Peyer's patch (tissue), 4 donors: ENCODE measurements at places on chromosomes 1 and 21. TPM values are rescaled to one million over a fixed set of nuclear protein-coding genes. Genes with fewer than 3 reads are reported as not detected.

TNNI3K gene
- total RNA-seq: not detected

RBP7 gene
- total RNA-seq: not detected

CFHR5 gene
- not detected for total RNA-seq

DNA sequence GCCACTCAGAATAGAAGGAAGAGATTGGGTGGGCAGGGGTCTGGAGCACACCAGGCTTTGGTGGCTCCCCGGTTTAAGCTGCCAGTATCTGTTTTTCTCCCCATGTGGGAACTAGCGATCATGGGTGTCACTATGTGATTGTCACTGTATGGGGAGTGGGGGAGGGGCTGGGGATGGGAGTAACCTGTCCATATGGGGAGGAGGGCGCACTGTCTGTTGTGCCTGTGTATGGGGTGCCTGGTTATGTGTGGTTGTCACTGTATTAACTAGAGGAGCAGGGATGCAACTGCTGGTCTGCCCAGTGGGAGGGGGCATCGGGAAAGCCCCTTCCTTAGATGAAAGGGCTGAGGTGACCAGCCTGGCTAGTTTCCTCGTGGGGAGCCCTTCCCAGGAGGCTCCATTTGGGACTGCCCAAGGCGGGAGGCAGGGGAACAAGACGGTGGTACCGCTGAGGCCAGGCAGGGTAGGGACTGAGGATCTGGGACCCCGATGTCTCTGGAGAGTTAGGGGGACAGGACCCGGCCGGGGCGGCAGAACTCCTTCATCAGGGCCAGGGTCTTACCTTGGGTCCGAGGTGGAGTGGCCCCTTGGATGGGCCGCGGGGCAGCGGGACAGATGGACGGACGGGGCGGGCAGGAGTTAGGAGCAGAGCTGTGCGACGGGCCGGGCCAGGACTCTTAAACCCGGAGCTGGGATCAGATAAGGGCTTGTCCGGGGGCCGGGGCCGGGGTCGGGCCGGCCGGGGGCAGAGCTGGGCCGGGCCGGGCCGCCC, at the start of gene KCNJ10:
Gene KCNJ10, minus strand, starts transcription at position 701 of the 772 bp plus-strand sequence. CDS start 27,628 bp downstream, outside the sequence.
- H3K27ac ChIP-seq: no peak within 1 kb of the TSS
- no peaks in the 10 kb centered on the region for H3K36me3 ChIP-seq
- peak within 1 kb of the TSS; percentile 55 for H3K4me3 ChIP-seq
- no peaks in the 10 kb centered on the region for H3K27me3 ChIP-seq
- no peak for DNase-seq

DNA sequence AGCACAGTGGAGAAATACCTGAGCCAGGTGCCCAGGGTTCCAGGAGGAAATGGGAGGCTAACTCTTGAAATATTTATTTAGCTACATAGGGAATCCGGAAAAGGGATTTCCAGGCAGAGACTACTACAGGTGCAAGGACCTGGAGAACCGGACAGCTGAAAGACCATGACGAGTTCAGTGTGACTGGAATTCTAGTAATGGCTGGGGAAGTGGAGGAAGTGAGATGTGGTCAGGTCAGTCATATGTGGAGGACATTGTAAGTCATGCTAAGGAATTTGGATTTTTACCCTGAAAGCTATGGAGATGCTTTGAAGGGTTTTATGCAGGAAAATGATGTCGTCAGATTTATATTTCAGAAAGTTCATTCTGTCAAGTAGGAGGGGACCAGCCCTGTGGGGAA, 1.8 kb downstream of the CAP1 start:
- no peaks in the 10 kb centered on the region for H3K36me3 ChIP-seq
- H3K27me3 ChIP-seq: no peaks in the 10 kb centered on the region
- peaks cover 37% of the 10 kb centered on the region for H3K4me1 ChIP-seq
- peak overlapping the region; percentile 94 for H3K4me3 ChIP-seq
- H3K27ac ChIP-seq: peak overlapping the region; percentile 15

GRCh38 chr1:31101147-31101502, 35.6 kb upstream of the PUM1 start:
- no peaks in the 10 kb centered on the region for H3K36me3 ChIP-seq
- H3K4me3 ChIP-seq: no peak overlapping the region
- DNase-seq: no peak
- no peaks in the 10 kb centered on the region for H3K4me1 ChIP-seq
- H3K27me3 ChIP-seq: no peaks in the 10 kb centered on the region

DIRAS3 gene
- 1.1 TPM for total RNA-seq

DNA sequence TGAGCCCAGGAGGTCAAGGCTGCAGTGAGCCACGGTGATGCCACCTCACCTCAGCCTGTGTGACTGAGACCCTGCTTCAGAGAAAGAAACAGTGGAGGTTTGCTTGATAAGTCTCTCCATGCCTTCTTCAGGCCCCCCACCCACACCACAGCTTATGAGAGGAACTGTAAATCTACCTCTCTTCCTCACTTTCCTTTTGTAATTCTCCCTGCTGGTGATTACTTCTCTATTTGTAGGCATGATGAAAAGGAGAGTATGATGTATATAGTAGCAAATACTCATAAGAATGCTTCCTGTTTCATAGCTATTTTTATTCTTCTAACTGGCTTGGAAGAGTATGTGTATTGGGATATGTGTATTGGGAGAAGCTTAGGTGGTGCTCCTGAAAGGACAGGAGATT, 186.3 kb downstream of the VPS13D start:
- no peak overlapping the region for H3K4me3 ChIP-seq
- H3K27me3 ChIP-seq: no peaks in the 10 kb centered on the region
- no peaks in the 10 kb centered on the region for H3K36me3 ChIP-seq
- no peak for DNase-seq

DNA sequence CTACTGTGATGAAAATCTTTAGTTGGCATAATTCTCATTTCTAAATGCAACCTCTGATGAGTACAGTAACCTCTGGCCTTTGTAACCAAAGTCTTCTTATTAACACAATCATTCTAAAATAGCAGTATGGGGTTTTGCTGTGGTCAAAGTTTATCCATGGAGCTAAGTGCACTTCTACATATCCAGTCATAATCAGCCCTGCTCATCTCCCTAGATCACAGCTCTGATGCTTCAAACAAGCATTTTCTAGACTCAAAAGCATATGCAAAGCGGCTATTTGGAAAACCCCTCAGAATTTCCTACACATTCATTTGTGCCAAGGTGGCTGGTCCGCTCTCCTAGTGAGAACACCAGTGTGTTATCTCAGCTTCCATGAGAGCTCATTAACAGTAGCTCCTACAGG, 418.6 kb downstream of the MRPL39 start:
- no peaks in the 10 kb centered on the region for H3K36me3 ChIP-seq
- no peak overlapping the region for H3K4me3 ChIP-seq
- H3K27ac ChIP-seq: no peak overlapping the region
- DNase-seq: no peak
- H3K27me3 ChIP-seq: no peaks in the 10 kb centered on the region

DNA sequence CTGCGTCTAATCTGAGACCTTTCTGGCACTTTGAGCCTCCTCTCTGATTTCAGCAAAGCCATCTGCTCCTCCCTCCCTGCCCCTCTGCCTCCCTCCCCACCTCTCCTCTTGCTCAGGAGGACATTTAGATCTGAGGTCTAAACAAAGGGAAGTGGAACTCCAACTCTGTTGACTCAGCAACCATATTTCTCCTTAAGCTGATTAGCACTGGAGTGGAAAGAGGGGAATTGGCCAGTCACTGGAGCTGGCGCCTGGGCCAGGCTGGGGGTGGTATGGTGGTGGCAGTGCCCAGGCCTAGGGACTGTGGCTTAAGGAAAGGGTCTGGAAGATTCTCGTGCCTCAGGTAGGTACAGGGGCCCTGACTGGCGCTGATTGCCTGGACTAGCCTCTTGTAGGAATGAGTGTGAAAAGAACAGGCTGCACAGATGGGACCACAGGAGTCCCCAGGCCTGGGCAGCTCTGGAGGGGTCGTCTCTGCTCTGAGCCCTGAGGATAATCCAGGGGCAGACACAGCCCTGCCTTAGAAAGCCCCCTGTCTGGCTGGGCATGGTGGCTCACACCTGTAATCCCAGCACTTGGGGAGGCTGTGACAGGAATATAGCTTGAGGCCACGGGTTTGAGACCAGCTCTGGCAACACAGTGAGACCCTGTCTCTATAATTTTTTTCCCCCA, 11.9 kb downstream of the SH2D2A start:
- no peak overlapping the region for H3K4me3 ChIP-seq
- H3K36me3 ChIP-seq: no peaks in the 10 kb centered on the region
- no peak overlapping the region for H3K27ac ChIP-seq
- no peaks in the 10 kb centered on the region for H3K4me1 ChIP-seq
- no peaks in the 10 kb centered on the region for H3K27me3 ChIP-seq

DNA sequence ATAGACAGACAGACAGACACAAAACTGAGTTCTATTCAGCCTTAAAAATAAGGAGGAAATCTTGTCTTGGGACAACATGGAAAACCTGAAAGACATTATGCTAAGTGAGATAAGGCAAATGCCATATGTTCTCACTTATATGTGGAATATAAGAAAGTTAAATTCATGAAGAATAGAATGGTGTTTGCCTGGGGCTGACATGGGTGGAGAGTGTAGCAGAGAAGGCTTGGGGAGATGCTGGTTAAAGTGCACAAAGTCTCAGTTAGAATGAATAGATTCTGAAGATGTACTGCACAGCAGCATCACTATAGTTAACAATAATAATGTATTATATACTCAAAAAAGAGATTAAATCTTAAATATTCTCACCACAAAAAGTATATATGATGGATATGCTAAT, 355.5 kb downstream of the LRRIQ3 start:
- no peak overlapping the region for H3K27ac ChIP-seq
- no peaks in the 10 kb centered on the region for H3K27me3 ChIP-seq
- H3K36me3 ChIP-seq: no peaks in the 10 kb centered on the region

DNA sequence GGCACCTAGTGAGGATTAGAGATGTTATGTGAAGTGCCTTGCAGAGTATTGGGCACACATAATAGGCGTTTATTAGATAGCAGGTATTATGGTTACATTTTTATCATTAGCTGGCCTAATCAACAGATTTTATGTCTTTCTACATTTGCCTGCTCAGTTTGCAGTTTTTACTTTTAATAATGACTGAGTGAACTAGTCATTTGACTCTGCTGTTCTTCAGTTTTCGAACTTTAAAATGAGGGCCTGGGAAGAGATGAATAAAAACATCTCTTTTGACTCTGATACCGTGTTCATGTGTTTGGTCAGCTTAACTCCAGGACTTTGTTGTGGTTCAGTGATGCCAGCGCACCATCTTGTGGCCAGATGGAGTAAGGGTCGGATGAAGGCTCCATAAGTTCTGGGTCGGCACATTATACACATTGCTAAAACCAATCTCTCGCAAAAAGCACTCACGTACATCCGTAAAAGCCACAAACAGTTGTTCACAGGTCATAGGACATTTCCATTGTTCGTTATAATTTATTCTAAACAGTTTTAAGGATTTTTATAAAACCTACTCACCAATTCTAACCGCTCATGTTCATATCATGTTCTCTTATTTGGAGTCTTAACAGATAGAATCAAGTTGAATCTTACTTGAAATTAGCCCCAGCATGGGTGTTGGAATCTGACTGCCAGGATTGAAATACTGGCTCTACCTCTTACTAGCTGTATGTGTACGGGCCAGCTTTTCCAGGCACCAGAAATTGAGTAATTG, 78.4 kb upstream of the GPR88 start:
- no peaks in the 10 kb centered on the region for H3K4me1 ChIP-seq
- peaks cover 4% of the 10 kb centered on the region for H3K36me3 ChIP-seq
- H3K27me3 ChIP-seq: no peaks in the 10 kb centered on the region
- H3K4me3 ChIP-seq: no peak overlapping the region
- DNase-seq: peak; percentile 75

- H3K36me3 ChIP-seq: no peaks in the 10 kb centered on the region
- no peaks in the 10 kb centered on the region for H3K27me3 ChIP-seq
- peak overlapping the region; percentile 97 for H3K27ac ChIP-seq
- no peak for DNase-seq
- H3K4me1 ChIP-seq: peaks cover 16% of the 10 kb centered on the region
Observed at GRCh38 chr1:32965251-32965747, 690 bp upstream of the RNF19B start.

GRCh38 chr21:45756029-45756428, 112.5 kb downstream of the PCBP3 start:
- H3K4me3 ChIP-seq: no peak overlapping the region
- H3K27me3 ChIP-seq: no peaks in the 10 kb centered on the region
- no peaks in the 10 kb centered on the region for H3K36me3 ChIP-seq
- no peaks in the 10 kb centered on the region for H3K4me1 ChIP-seq

- no peak overlapping the region for H3K27ac ChIP-seq
- H3K4me1 ChIP-seq: no peaks in the 10 kb centered on the region
- no peak overlapping the region for H3K4me3 ChIP-seq
- H3K36me3 ChIP-seq: no peaks in the 10 kb centered on the region
Observed at GRCh38 chr1:98947071-98947470, 57.6 kb downstream of the PLPPR5 start.

GRCh38 chr1:155077758-155078445, 735 bp upstream of the EFNA3 start:
- no peaks in the 10 kb centered on the region for H3K36me3 ChIP-seq
- H3K4me3 ChIP-seq: peak overlapping the region; percentile 54
- H3K27ac ChIP-seq: no peak overlapping the region
- H3K4me1 ChIP-seq: peaks cover 23% of the 10 kb centered on the region
- peak; percentile 71 for DNase-seq
- H3K27me3 ChIP-seq: no peaks in the 10 kb centered on the region

DNA sequence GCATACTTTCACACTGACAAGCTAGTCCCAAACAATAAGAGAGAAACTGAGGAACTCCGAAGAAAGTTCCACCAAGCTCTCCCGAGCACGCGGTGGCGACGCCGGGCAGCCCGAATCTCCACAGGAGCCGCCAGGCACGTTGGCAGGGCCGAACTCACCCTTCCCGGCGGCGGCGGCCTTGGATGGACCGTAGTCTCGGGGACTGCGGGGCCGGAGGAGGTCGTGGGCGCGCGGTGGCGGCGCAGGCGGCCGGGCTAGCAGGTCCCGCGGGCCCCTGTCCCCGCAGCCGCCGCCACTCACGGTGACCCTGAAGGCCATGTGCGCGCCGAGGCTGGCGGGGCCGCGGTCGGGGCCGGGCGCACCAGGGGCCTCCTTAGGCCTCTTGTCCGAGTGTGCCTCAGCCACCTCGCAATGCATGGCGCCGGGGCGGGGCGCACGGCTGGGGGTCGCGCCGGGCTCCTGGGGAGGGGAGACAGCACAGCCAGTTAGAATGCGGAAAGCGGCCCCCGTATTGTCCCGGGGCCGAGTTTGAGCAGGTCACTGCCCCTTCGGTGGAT, 1.2 kb downstream of the GLIS1 start:
- H3K36me3 ChIP-seq: no peaks in the 10 kb centered on the region
- DNase-seq: no peak
- H3K27me3 ChIP-seq: peaks cover 10% of the 10 kb centered on the region
- H3K4me3 ChIP-seq: peak overlapping the region; percentile 35
- H3K4me1 ChIP-seq: peaks cover 24% of the 10 kb centered on the region
